Aorta (tissue), 5 donors: ENCODE measurements at places on chromosomes 6 and 20. TPM values are rescaled to one million over a fixed set of nuclear protein-coding genes. Genes with fewer than 3 reads are reported as not detected.

DNA sequence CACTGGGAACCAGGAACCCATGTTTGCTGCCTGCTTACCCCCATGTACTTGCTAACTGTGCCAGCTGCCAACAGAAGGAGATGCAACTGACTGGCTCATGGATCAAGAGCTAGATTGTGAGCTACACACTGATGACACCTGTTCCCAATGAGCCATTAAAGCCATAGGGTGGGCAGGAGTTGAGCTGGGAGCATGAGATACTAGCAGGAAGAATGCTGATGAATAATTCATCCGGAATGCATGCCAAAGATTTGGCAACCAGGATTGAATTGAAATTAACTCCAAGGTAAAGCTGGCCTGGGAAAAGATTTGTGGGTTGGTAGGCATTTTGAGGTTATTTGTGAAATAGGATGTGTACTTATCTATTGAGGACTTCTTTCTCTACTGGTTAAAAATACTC, 631.1 kb downstream of the KIF16B start:
- no peak for DNase-seq
- H3K4me3 ChIP-seq: no peak overlapping the region
- peaks cover 7% of the 10 kb centered on the region for H3K4me1 ChIP-seq
- no peak overlapping the region for H3K27ac ChIP-seq
- no peaks in the 10 kb centered on the region for H3K27me3 ChIP-seq

- no peak overlapping the region for H3K4me3 ChIP-seq
- H3K36me3 ChIP-seq: no peaks in the 10 kb centered on the region
- DNase-seq: no peak
- H3K27me3 ChIP-seq: no peaks in the 10 kb centered on the region
- no peaks in the 10 kb centered on the region for H3K4me1 ChIP-seq
Measured at GRCh38 chr6:3868544-3868943, 19.4 kb downstream of the FAM50B start.

GRCh38 chr6:41713650-41714291, 21.6 kb downstream of the TFEB start:
- H3K27ac ChIP-seq: peak overlapping the region; percentile 86
- no peak overlapping the region for H3K4me3 ChIP-seq
- H3K27me3 ChIP-seq: no peaks in the 10 kb centered on the region

DNA sequence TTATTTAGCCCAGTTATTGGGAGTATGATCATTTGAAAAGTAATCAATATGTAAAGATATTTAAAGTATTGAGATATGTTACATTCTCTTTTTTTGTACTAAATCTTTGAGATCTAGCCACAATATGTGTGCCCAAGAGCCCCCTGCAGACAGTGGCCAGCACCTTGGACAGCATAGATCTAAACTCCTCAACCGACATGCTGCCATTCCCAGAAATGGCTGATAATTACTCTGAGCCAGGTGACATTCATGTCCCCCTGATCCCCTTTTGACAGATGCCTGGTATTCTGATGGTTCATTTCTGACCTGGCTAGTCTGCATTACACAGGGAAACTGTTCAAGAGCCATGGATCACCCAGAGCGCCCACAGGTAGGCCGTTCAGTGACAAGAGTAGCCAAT, 177.1 kb downstream of the ZDHHC14 start:
- no peak overlapping the region for H3K4me3 ChIP-seq
- H3K27me3 ChIP-seq: no peaks in the 10 kb centered on the region
- H3K27ac ChIP-seq: no peak overlapping the region
- DNase-seq: no peak
- H3K36me3 ChIP-seq: no peaks in the 10 kb centered on the region

Gene TOX2
- total RNA-seq: 17.2 TPM

DNA sequence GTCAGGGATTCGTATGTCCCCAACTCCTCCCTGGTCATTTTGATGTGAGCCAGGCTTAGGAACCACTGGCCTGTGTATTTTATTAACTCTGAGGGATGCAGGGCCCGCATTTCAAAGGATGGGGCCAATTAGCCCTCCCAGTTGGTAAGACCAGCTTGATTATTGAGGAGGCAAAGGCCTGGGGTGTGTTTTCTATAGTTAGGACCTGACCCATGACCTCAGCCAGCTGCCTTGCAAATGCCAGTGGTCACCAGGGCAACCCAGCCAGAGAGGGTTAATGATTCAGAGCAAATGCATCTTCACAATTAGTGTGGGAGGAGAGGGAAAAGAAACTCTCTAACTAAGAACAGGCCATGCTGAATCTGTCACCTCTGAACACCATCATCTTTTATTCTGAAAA, 835.4 kb downstream of the MAFB start:
- H3K27ac ChIP-seq: no peak overlapping the region
- peaks cover 3% of the 10 kb centered on the region for H3K27me3 ChIP-seq
- no peak overlapping the region for H3K4me3 ChIP-seq
- no peaks in the 10 kb centered on the region for H3K36me3 ChIP-seq
- DNase-seq: no peak
- H3K4me1 ChIP-seq: no peaks in the 10 kb centered on the region

GRCh38 chr6:85772641-85773040, 130.0 kb upstream of the SYNCRIP start:
- H3K27ac ChIP-seq: no peak overlapping the region
- no peaks in the 10 kb centered on the region for H3K27me3 ChIP-seq
- no peaks in the 10 kb centered on the region for H3K4me1 ChIP-seq
- no peaks in the 10 kb centered on the region for H3K36me3 ChIP-seq

Gene SIRPB2
- total RNA-seq: 27.3 TPM

Gene GHRH
- not detected for total RNA-seq

DNA sequence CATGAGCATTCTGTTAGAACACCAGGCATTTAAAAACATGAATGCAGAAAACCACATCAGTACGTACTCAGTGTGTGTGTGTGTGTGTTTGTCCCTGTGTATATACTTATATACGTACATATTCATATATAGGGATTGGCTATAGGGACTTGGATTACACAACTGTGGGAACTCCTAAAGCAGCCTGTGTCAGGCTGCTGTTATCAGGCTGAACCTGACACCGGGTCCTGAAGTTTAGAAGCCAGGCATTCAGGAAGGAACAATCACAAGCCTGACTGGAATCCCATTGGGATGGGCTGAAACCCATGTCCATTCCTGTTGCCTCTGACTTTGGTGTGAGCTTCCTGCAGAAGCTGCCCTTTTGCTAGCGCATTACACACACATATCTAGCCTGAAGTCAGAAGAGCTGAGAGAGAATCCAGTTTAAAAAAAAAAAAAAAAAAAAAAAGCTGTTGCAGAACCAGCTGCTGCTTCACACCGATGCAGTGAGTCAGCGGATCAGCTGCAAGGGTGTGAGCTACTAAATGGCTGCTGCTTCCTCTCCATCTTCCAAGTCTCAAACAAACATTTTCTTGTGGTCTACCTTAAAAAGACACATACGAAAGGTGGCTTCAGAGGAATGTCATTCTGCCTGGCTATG, 348.1 kb downstream of the THBS2 start:
- H3K27ac ChIP-seq: no peak overlapping the region
- no peaks in the 10 kb centered on the region for H3K4me1 ChIP-seq
- no peak for DNase-seq
- no peaks in the 10 kb centered on the region for H3K27me3 ChIP-seq
- H3K4me3 ChIP-seq: no peak overlapping the region

Gene KHDRBS2
- 0.32 TPM for total RNA-seq

DNA sequence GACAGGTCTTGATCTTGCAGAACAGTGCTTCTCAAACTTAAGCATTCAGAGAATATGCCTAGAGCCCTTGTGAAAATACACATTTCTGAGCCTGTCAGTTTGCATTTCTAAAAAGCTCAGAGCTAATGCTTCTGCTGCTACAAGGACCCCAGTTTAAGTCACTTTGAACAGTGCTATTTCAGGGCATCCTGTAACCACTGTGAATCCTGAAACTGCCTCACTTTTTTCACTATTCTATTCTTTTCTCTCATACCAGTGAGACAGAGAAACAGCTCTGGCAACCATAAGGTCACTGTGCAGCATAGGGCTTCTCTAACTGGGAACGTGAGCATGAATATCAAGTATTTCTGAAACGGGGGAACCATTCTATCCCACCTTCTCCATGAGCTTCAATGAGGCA, 51.2 kb downstream of the LGSN start:
- no peaks in the 10 kb centered on the region for H3K36me3 ChIP-seq
- no peak for DNase-seq
- no peaks in the 10 kb centered on the region for H3K4me1 ChIP-seq

Gene C6orf15
- not detected for total RNA-seq

- no peak overlapping the region for H3K27ac ChIP-seq
- H3K27me3 ChIP-seq: no peaks in the 10 kb centered on the region
- H3K4me3 ChIP-seq: no peak overlapping the region
- no peak for DNase-seq
Measured at GRCh38 chr20:63972312-63973159, 2.8 kb upstream of the ZNF512B start.

- H3K4me3 ChIP-seq: no peak overlapping the region
- no peak for DNase-seq
- no peaks in the 10 kb centered on the region for H3K27me3 ChIP-seq
- H3K36me3 ChIP-seq: no peaks in the 10 kb centered on the region
Measured at GRCh38 chr20:53087037-53087777, 115.0 kb downstream of the TSHZ2 start.

DNA sequence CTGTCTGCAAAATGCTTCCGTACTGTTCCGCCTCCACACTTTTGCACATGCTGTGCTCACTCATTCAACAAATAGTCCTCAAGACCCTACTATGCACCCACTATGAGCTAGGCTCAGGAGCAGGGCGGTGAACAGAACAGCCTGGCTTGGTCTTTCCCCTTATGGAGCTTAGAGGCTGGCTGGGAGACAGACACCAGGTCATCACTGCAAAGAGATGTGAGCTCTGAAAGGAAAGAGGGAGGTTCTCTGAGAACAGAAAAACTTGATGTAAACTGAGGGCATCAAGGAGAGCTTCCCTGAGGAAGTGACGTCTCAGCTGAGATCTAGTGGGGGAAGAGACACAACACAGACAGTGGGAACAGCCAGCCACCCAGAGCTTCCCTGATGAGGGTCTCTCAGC, 31.0 kb upstream of the TGM2 start:
- DNase-seq: no peak
- no peaks in the 10 kb centered on the region for H3K36me3 ChIP-seq
- no peaks in the 10 kb centered on the region for H3K4me1 ChIP-seq
- no peak overlapping the region for H3K4me3 ChIP-seq

GRCh38 chr6:113894712-113895674, 37.8 kb downstream of the MARCKS start:
- H3K4me3 ChIP-seq: no peak overlapping the region
- H3K4me1 ChIP-seq: no peaks in the 10 kb centered on the region
- H3K27me3 ChIP-seq: no peaks in the 10 kb centered on the region
- no peak for DNase-seq

GRCh38 chr20:6864740-6865139, 97.3 kb downstream of the BMP2 start:
- no peak overlapping the region for H3K27ac ChIP-seq
- no peak for DNase-seq
- no peaks in the 10 kb centered on the region for H3K4me1 ChIP-seq
- H3K27me3 ChIP-seq: no peaks in the 10 kb centered on the region
- H3K36me3 ChIP-seq: no peaks in the 10 kb centered on the region

Gene FKBP5
- total RNA-seq: 25.1 TPM

- H3K27ac ChIP-seq: no peak overlapping the region
- H3K4me3 ChIP-seq: no peak overlapping the region
Measured at GRCh38 chr6:69816026-69816425, 19.2 kb upstream of the LMBRD1 start.

Gene BPI
- total RNA-seq: 0.19 TPM

DNA sequence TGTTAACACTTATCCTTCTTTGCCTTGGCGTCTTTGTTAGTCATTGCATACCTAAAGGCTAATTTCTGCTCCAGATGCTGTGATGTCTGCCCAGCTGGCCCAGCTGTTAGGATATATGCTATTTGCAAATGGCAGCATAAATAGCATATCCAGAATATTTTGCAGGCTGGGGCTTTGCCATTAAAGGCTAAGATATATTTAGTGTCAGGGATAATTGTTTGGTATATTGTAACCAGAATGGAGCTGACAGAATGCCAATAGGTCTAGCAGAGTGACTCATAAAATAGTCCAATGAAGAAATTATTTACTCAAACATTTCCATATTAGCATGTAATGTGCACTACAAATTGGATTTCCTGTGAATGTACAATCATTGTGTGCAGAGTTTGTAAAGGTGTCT, 584.1 kb upstream of the FLRT3 start:
- no peak overlapping the region for H3K27ac ChIP-seq
- H3K4me3 ChIP-seq: no peak overlapping the region
- H3K27me3 ChIP-seq: no peaks in the 10 kb centered on the region
- no peaks in the 10 kb centered on the region for H3K36me3 ChIP-seq

Gene ARMH2
- not detected for total RNA-seq

DNA sequence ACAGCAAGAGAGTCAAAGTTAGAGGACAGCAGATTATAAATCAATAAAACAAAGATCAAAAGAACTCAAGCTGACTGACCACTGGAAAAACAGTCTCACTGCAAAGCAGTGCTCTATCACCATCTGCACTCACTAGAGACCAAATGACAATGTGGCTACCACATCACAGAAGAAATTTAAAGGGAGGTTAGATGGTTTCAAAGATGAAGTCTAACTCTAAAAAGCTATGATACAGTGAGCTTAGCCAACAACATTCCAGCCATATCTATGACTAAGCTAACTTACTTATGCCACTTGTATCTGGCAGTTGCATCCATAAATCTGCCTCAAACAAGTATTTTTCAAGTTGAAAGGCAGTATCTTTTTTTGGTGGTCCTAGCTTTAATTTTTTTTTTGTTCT, 68.6 kb downstream of the ARHGAP18 start:
- H3K27me3 ChIP-seq: no peaks in the 10 kb centered on the region
- no peaks in the 10 kb centered on the region for H3K36me3 ChIP-seq
- H3K4me3 ChIP-seq: no peak overlapping the region
- peaks cover 2% of the 10 kb centered on the region for H3K4me1 ChIP-seq
- DNase-seq: no peak

Gene PTCRA
- not detected for total RNA-seq

Gene TSPO2
- not detected for total RNA-seq

DNA sequence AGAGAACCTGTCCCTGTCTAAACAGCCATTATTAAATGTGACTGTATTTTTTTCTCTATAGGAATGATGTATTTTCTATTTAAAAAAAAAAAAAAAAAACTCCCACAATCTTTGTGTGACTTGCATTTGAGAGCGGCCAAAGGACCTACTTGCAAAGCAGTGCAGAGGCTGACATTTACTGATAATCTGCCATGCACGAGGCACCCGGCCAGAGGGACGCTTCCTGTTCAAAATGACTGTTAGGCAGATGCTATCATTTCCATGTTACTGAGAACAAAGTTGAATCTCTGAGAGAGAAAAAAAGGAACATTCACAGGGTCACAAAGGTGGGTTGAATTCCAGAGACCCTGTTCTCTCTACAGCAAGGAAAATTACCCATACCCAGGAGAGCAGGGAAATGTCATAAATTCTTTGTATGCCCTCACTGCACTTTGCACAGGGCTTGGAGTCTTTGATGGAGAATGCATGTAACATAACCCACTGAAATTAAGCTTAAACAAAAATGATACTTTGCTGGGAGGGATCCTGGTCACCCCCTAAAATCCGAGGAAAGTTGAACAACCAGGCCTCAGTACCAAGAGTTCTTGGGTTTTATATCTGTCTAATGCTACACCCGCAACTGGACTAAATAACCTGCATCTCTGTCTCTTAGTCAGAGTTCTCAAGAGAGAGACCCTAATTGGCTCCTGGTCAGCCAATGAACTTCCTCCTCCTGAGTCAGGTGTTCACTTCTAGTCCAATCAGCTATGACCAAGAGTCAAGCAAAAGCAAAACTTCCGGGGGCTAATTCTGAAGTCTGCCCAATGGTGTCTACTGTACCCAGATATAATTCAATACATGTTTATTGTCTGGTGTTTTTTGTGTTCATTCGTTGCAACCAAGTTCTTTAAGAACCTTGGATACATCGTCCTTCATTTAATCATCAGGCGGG, 61.2 kb downstream of the GCLC start:
- no peak for DNase-seq
- H3K27ac ChIP-seq: no peak overlapping the region
- H3K4me1 ChIP-seq: no peaks in the 10 kb centered on the region
- peaks cover 2% of the 10 kb centered on the region for H3K27me3 ChIP-seq
- H3K4me3 ChIP-seq: no peak overlapping the region
